ENCODE measurements at places on chromosomes 1 and 21.

DNA sequence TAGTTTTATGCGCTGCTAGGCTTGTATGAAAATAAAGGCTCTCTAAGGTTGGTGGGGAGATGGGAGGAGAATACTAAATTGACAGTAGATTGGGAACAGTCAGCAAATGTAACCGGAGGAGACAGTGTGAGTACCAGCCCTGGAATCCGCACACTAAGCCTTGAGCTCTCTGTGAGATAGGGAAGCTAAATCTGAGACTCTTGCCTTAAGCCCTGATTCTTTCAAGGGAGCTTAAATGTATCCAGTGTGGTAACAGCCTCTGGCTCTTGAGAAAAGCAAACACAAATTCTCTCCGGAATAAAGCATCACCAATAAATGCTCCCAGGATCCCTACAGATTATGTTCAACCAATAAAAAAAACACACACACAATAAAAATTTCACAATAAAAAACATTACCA lies 33.0 kb upstream of the PDPN start:
- DNase-seq = no peak

GRCh38 chr1:234475167-234475793 lies 3.7 kb downstream of the TARBP1 start:
- DNase-seq = no peak

- DNase-seq = no peak
Observed at GRCh38 chr1:115652236-115652788, 10.5 kb downstream of the VANGL1 start.

- no peak for DNase-seq
Observed at GRCh38 chr1:38671221-38671620, 188.4 kb downstream of the RRAGC start.

DNA sequence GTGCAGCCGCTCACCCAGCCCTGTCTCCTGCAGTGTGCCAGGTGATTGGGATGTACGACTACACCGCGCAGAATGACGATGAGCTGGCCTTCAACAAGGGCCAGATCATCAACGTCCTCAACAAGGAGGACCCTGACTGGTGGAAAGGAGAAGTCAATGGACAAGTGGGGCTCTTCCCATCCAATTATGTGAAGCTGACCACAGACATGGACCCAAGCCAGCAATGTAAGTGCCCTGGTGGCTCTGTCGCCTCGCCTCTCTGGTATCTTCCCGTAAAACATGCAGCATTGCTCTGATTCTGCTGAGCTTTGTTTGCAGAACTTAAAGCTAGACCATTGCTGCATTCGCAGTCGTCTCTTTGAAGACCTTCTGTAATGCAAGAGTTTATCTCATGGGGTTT lies 79.2 kb downstream of the ATP5PO start:
- DNase-seq = no peak
